ENCODE measurements at places on chromosomes 5 and 9.

- no peak for DNase-seq
Measured at GRCh38 chr5:163498886-163499285, 6.5 kb upstream of the MAT2B start.

DNA sequence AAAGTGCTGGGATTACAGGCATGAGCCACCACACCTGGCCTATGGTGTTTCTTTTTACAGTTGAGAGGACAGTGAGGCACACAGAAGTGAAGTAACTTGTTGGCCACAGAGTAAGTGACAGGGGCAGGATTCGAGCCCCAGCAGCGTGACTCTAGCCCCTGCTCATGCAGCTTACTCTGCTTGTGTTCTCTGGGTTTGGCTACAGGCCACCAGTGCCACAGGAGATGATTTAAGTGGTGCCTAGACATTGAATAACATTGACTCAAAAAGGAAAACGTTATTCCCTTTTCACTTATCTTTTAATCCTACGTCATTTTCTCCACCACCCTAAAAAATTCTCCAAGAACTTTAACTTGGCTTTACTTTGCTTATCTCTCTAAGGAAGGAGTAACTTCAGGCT, 61.4 kb downstream of the SNX24 start:
- no peak for DNase-seq

GRCh38 chr5:69308046-69308553, 24.5 kb downstream of the CCDC125 start:
- DNase-seq, result no peak

DNA sequence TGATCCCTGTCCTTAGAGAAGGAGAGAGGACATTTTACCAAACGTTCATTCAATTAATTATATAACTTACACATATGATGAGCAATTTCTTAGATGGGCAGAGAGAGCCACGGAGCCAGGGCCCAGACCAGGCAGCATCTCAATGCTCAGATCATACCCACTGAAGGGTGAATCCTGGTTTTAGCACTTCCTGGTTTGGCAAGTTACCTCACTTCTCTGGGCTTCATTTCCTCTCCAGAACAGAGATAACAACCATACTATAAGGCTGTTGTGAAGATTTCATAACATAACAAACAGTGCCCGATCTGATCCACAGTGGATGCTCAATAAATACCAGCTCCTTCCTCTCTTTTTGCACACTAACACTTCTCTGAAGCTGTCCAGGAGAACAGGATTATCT, 271.1 kb downstream of the DENND1A start:
- DNase-seq, result no peak

DNA sequence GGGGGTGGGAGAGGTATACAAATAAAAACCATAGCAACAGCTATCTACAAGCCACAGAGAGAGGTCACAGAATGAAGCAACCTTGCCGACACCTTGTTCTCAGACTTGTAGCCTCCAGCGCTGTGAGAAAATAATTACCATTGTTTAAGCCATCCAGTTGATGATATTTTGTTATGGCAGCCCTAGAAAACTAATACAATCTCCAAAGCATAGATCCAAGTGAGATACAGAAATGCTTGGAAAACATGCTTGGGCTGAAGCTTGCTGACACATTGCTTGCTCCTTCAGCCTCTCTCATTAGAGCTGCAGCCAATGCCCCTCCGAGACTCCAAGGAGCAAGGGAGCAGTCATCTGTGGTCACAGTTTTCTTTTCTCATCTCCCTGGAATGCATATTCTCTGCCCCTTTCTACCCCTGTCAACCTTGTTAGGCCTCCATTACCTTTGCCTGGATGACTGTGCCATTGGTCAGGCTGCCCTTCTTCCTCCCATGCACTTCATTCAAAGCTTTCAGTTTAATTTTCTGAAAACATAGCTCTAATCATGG, 401.4 kb upstream of the KLF4 start:
- DNase-seq, result no peak

- no peak for DNase-seq
Measured at GRCh38 chr9:78613006-78613405, 316.1 kb downstream of the PSAT1 start.

All from C1 segment of cervical spinal cord (tissue), 14 donors.